ENCODE measurements at places on chromosomes 12 and 14. TPM values are rescaled to one million over a fixed set of nuclear protein-coding genes. Genes with fewer than 3 reads are reported as not detected.

DNA sequence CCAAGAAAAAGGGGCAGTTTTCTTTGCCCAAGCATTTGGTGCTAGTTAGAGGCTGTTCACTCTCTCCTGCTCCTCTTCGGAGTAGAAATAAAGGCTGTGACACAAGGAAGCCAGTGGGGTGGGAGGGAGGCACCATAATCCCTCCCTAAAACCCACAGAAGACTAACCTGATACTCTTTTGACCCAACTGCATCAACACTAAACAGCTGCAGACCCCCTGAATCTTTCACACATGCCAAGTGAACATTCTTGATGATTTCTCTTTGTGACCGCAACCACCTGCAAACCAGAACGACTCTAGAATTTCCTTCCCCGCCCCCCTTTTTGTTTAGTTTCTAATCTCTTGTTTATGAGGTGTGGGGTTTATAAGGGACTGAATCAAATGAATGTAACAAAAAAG, 175.8 kb upstream of the BCL2L14 start:
- no peaks in the 10 kb centered on the region for H3K27me3 ChIP-seq
- H3K4me3 ChIP-seq: no peak overlapping the region
- H3K27ac ChIP-seq: no peak overlapping the region
- H3K4me1 ChIP-seq: peaks cover 11% of the 10 kb centered on the region

DNA sequence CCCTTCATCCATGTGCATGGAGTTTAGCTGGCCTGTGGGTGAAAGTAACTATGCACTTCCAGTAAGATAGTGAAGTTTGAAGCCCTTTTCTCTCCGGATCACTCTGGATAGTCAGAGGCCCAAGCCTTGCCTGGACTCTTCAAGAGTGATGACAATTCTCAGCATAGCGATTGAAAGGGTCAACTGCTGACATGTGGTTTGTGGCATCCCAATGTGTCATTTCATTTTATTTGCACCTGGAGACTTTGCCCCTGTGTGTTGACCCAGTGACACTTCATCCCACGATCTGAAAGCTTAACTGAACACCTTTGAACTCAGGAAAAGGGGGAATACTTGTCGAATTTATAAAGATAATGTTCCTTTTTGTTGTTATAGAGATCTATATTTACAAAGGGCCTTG, 711.9 kb upstream of the TMEM132C start:
- H3K27me3 ChIP-seq: no peaks in the 10 kb centered on the region
- H3K4me1 ChIP-seq: peaks cover 9% of the 10 kb centered on the region
- no peaks in the 10 kb centered on the region for H3K36me3 ChIP-seq
- DNase-seq: no peak
- H3K4me3 ChIP-seq: no peak overlapping the region

Gene CDKL1
- total RNA-seq: 25.3 TPM

Gene IFNG-AS1
- not detected for total RNA-seq

Gene INHBC
- not detected for total RNA-seq

Gene PRKD1
- total RNA-seq: 14.9 TPM

Measured in lower lobe of right lung (tissue), 2 donors.